ENCODE measurements at places on chromosomes 3 and 15. TPM values are rescaled to one million over a fixed set of nuclear protein-coding genes. Genes with fewer than 3 reads are reported as not detected.

Gene LOXL1
- 12.9 TPM for total RNA-seq

Gene FRMD4B
- 39.5 TPM for total RNA-seq

Gene P2RY13
- 0.72 TPM for total RNA-seq

Gene CPNE9
- not detected for total RNA-seq

Gene KCNMB2
- 0.24 TPM for total RNA-seq

Gene SCG3
- total RNA-seq = not detected

Gene IP6K2
- 74.7 TPM for total RNA-seq

Gene TUSC7
- not detected for total RNA-seq

Gene RARB
- total RNA-seq = 11.2 TPM

Gene PML
- total RNA-seq = 104 TPM

Gene KLHL40
- total RNA-seq = 0.19 TPM

GRCh38 chr3:46935168-46935858 is 41.2 kb downstream of the CCDC12 start:
- no peak for DNase-seq

GRCh38 chr15:29668120-29668602 is 154.1 kb downstream of the TJP1 start:
- DNase-seq = no peak

GRCh38 chr3:100963041-100963440 is 30.2 kb downstream of the ABI3BP start:
- no peak for DNase-seq

- no peak for DNase-seq
Measured at GRCh38 chr15:26212109-26212508, 349.0 kb upstream of the ATP10A start.

DNA sequence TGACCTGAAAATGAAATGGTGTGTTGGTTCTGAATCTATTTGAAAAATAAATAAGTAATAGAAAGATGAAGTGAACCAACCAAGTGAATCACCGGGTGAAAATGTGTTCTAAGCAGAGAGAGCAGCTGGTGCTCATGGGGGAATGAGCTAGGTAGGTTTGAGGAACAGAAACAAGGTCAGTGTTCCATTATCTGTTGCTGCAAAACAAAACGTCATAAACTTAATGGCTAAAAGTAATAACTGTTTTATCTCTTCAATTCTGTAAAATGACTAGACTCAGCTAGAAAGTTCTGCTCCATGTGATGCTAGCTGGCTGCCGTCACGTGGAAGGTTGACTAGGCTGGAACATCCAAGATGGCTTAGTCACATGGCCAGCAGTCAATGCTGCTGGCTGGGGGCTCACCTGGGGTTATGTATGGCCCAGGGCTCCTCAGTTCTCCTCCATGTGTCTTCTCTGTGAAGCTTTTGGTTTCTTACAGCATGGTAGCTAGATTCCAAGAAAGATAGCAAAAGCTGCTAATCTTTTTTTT is 13.3 kb upstream of the SH3BP5 start:
- DNase-seq = no peak

GRCh38 chr15:75597667-75598341 is 18.7 kb upstream of the PTPN9 start:
- DNase-seq = no peak

- DNase-seq = no peak
Measured at GRCh38 chr15:47877836-47878235, 160.5 kb downstream of the SEMA6D start.

- no peak for DNase-seq
Measured at GRCh38 chr3:172953571-172953970, 187.5 kb downstream of the SPATA16 start.

DNA sequence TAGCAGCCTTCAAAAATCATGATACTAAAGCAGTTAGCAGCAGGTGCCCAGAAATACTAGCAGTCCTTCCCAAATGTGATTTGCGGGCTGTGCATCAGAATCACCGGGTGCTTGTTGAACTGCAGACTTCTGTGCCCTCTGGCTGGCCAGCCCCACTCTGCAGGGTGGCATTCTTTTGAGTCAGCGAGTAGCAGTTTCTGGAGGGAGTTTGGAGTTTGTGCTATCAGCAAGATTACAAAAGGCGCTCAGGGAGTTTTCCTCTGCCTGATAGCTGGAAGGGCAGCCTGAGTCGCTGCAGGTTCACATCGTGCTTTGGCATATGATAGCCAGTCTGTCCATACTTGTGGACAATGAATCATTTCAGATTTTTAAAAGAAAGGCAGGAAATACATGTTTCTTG is 57.6 kb downstream of the CLDN11 start:
- DNase-seq = no peak

DNA sequence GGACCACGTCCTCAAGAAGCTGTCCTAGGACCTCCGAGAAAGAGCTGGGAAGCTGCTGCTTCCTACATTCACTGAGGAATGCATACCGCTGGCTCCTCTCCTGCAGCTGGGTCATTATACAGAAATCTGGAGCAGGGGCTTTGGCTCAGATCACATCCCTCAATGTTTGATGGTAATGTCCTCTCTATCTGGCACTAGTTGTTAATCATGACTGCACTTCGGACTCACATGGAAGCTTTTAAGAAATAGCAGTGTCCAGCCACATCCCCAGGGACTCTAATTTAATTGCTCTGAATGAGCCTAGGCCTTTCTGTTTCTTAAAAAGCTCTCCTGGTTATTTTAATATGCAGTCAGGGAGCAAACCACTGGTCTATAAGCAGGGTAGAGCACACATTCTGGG is 25.7 kb upstream of the MYRIP start:
- DNase-seq = no peak

DNA sequence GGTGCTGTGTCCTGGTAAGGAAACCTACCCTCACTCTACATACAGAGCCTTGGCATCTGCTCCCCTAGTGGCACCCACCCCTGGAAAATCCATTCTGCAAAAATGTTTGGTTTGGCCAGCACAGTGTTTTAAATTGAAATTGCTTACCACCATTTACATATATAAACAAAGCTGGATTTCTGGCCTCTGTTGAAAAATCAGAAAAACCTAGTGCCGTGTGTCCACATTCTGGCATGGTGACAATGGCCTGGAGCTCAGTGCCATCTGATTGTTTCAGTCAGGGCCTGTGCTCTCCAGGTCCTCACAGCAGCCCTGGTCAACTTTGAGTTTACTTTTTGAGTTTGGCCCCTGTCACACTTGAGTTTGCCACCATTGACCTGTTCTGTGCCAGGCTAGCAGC is 2.9 kb upstream of the IL17RC start:
- DNase-seq = no peak

- DNase-seq = no peak
Measured at GRCh38 chr3:62558549-62559112, 185.3 kb upstream of the FEZF2 start.

GRCh38 chr3:167602041-167602440 is 51.7 kb downstream of the WDR49 start:
- no peak for DNase-seq

DNA sequence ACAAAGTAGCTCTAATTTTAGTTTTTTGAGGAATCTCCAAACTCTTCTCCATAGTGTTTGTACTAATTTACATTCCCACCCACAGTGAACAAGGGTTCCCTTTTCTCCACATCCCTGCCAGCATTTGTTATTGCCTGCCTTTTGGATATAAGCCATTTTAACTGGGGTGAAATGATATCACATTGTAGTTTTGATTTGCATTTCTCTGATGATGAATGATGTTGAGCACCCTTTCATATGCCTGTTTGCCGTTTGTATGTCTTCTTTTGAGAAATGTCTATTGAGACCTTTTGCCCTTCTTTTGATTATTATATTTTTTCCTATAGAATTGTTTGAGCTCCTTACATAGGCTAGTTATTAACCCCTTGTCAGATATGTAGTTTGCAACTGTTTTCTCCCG is 239.9 kb upstream of the TPM1 start:
- DNase-seq = no peak

DNA sequence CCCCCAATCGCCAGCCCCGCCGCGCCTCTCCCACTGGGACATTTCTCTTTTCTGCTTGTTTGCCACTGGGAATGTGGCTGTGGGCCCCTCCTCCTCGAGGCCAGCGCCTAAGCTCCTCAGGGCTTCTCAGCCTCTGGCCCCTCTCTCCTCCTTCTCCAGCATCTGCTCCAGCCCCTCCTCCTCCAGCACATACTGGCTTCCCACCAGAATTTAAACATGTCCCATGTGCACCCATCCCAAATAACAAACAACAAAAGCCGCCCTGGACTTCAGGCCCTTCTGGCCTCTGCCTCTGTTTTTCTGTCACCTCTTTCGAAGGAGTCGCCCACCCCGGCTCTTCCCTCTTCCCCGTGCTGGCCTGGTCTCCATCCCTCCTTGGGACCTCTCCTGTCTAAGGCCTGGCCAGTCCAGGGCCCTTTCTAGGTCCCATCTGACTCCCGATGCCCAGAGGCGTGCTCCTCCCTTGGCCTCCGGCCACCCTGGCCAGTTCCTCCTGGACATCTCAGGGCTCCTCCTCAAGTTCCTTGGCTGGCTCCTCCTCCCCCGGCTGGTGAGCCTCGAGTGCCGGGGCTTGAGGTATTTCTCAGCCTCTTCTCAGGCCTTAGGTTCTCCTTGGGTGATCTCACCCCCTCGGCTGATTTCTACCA is 94.6 kb upstream of the SLC6A6 start:
- no peak for DNase-seq

GRCh38 chr3:154243353-154243752 is 80.9 kb downstream of the DHX36 start:
- DNase-seq = no peak

DNA sequence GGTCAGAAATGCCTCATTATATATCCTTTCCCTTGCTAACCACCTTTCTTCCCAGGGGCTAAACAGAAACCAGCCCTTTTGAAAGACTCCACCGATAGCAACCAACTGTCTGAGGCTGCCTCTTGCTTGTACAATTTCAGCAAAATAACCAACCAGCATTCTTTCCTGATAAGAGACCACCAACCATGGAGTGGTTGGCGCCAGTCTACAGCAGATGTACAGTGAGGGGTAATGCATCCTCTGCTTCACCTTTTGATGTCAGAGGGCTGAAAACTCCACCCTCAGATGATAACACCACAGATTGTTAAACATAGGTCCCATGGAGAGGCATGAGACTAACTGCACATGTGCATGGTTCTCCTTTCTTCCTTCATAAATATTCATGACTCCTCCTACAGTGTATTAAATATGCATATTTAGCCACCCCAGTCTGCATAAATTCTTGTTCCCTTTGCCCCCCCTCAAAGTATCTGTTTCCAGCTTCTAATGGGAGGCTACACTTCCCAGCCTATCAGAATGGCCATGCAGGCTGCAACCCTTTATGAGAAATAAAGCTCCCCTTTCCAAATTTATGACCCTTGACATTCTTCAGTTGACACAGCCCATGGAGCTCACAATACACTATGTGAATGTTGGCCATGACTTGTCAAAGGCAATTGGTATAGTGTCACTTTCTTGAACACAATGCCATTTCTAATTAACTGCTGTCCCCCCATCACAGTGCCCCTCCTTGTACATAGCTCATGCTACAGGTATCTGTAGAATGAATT is 48.3 kb downstream of the GABRB3 start:
- DNase-seq = no peak

DNA sequence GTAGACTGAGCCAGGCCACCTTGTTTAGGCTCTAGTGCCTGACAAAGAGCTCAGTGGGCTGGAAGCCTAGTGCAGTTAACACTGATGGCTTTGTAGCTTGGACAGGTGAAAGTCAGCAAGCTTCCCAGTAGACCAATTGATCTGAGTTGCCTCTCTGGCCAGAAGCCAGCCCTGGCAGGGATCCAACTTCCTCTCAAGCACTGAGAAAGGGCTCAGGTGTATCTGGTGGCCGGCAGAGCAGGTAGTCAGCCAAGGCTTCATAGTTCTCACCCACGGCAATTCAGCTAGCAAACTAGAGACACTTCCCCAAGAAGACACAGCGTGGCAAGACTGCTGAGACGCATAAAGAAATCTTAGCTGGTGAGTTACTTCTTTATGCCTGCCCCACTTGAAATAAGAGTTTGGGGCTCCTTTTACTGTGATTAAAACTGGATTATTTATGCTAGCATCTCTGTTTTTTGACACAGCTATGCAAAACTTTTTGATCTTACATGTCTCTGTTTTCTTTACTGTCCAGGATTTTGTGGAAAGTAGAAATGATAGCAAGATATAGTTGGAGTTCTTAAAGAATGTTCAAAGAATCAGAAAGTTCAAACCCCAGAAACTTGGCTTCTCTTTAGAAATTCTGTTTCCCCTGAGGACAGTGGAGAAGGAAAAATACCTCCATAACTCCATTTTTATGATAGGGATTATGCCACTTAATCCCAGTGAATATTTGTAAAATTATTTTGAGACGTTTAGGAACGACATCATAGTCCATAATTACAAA is 8.4 kb upstream of the CA12 start:
- DNase-seq = no peak

- no peak for DNase-seq
Measured at GRCh38 chr15:37981775-37982174, 47.3 kb downstream of the TMCO5A start.

All from omental fat pad (tissue), 4 donors.